ENCODE measurements at places on chromosomes 2 and 18.

DNA sequence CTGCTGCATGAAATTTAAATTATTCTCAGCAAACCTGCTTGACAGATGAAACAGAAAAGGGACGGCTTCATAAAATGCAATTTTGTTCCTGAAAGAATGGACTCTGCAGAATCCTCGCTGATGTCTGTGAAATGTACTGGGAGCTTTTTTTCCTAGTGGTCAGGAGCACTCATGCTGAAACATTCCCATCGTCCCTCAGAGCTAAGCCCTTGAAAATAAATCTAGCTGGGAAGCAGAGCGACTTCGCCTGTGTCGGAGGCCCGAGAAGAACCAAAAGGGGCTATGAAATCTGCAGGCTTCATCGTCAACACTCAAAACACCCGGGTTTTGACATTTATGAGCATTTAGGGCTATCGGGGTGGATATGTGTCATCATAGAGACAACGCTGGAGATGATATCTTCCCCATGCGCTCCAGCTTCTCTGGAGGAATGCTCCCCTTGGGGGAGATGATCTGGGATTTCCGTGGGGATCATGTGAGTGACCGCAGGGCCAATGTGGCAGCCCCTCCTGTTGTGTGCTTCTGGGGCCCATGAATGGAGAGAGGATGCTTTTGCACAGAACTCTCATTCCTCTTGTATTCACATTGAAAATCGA lies 182.3 kb downstream of the KLHL29 start:
- DNase-seq, result no peak

DNA sequence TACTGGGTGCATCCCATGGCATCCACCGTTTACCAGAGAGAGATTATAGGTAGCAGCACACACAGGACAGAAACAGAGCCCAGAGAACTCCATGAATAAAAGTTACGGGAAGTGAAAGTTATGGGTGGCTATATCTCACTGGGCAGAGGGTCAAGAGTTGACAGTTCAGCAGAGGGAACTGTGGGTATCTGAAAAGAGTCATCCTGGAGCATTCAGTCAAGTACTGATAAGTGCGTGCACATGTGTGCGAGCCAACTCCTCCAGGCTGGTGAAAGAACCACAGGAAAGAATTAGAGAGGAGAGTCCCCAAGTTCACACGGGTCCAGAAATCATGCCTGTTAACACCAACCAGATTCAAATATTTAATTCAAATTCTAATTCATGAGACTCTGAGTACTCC lies 1588.2 kb downstream of the LRP1B start:
- no peak for DNase-seq

GRCh38 chr2:181900007-181900651 lies 8.6 kb downstream of the ITPRID2 start:
- no peak for DNase-seq

- no peak for DNase-seq
Observed at GRCh38 chr2:115763601-115764000, 1321.2 kb downstream of the DPP10 start.

DNA sequence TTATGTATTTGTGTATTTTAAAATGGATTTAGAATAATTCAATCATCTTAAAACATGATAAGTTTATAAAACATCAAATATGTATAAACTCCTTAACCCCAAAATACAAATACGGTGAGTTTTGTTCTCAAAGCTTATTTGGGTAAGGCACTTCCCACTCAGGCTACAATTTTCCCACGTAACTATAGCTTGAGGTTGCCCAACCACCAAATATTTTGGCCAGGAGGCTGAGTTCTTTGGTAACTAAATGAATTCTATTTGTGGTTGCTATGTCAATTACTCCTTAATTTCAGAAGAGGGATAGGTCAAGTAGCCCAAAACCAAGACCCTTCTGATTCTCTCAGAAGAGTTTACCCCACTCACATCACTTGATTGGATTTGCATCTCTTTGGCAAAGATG lies 70.4 kb downstream of the MYL12B start:
- no peak for DNase-seq

DNA sequence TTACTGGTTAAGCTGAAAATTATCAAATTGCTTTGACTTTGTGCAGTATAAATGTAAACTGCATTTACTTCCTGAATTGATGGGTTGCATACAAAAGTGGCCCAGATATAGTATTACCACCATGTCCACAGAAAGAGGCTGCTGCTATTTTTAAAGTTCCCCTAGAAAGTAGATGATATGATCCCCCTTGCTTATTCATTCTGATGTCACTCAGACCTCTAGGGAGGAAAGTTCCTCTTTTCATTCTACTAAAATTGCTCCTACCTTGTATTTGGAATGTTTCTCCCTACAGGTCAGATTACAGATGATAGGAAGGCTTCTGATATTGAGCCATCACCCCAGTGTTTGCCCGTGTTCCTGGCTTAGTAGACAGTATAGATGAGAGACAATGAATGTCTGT lies 247.6 kb upstream of the TNP1 start:
- DNase-seq, result no peak

DNA sequence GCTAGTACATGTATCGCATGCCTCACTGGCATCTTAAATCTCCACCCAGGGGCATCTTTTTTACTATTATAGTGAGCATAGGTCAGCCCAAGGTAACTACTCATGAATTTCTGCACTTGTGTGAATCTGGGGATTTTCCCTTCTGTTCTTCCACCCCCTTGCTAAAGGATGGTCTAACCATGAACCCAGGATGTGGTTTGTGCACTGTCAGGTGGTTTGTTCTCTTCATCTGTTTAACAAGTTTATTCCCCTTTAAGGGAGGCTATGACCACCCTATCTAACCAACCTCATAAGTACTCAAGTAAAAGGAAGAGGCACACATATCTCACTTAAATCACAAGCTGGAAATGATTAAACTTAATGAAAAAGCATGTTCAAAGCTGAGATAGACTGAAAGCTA lies 243.0 kb downstream of the RPRM start:
- DNase-seq, result no peak

GRCh38 chr2:149056541-149057255 lies 18.2 kb downstream of the LYPD6B start:
- no peak for DNase-seq

GRCh38 chr2:241986836-241987641 lies 117.5 kb downstream of the RTP5 start:
- no peak for DNase-seq

DNA sequence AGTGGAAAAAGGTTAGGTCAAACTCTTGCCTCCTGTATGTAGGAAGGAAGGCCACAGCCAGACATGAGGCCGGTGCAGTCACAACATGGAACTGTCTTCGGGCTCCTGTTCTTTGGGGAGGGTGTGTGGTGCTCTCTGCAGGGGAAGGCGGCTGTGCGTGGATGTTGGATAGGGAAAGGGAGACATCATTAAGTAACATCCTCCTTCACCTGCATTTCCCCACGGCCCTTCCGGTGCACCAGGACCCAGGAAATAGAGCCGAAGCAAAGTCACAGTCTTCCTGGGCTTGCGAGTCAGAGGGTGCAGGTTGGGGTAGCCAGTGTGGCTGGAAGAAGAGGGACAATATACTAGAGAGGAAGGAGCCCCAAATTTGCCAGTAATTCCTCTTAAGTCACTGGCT lies 78.9 kb upstream of the SMAD7 start:
- DNase-seq, result no peak

- DNase-seq, result no peak
Observed at GRCh38 chr2:19659024-19659792, 242.6 kb downstream of the TTC32 start.

GRCh38 chr2:163990101-163990500 lies 254.3 kb upstream of the FIGN start:
- no peak for DNase-seq

DNA sequence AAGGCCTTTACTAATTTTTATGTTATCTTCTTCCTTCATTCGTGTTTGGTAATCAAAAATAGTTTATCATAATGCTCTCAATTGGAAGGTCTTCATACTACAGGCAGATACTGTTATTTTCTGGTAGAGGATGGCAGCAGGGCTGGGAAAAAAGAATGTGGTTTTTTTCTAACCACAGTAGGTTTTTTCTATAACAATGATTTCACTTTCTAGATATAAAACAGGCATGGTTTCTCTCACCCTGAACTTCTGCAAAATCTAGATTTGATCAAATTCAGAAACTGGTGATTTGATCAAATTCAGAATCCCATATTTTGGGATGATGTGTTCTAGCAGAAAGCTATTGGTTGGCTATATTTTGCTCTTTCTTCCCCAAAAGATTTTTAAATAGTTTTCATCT lies 27.6 kb downstream of the BCL11A start:
- no peak for DNase-seq

- DNase-seq, result no peak
Observed at GRCh38 chr2:72871880-72872279, 15.3 kb upstream of the SPR start.

- no peak for DNase-seq
Observed at GRCh38 chr2:231614559-231615057, 21.9 kb downstream of the TEX44 start.

GRCh38 chr2:111222204-111222866 lies 101.6 kb downstream of the BCL2L11 start:
- no peak for DNase-seq

DNA sequence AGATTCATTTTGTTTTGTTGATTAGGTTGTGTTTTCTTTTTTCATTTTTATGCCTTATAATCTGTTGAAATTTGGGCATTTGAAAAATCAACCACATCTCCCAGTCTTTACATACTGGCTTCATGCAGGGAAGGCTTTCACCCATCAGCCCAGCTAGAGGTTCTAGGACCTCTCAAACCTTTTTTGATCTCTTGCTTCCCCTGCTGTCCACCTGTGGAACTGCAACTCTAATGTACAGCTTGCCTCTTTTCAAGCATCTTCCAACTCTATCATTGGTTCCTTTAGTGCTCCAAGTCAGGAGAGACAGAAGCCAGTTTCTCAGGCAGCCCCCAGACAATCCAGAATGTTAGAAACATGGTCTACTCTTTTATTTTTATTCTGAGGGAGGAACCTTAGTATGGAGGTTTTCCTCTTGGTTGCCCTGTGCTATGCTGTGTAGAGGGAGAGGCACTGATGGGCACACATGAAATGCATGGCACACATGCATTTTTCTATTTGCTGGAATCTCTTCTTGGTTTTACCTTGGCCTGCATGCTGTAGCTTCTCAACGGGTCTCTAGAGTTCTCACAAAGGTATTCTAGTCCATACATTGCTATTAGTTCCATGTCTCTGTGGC lies 107.2 kb upstream of the L3MBTL4 start:
- DNase-seq, result no peak

- peak; percentile 3 for DNase-seq
Observed at GRCh38 chr18:51621113-51621863, 423.8 kb upstream of the MEX3C start.

GRCh38 chr2:206064077-206064476 lies 21.9 kb downstream of the INO80D start:
- DNase-seq, result no peak

DNA sequence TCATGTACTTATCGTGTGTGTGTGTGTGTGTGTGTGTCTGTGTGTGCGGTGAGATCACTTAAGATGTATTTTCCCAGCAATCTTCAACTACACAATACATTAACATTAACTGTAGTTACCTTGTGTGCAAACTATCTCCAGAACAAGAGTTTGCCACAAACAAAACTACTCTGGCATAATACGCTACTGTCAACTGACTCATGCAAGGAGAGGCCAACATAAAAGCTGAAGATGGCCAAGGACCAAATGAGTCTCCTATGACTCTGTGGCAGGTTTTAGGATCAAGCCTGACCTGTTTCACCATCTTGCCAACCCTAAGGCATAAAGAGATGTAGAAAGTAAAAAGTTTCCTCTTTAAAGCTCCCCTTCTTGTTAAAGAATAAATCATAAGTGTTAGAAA lies 20.1 kb downstream of the CYB5A start:
- DNase-seq, result no peak

GRCh38 chr18:75204269-75204731 lies 4.6 kb downstream of the PTGR3 start:
- no peak for DNase-seq

GRCh38 chr2:46196871-46197462 lies 100.2 kb upstream of the EPAS1 start:
- DNase-seq, result no peak

GRCh38 chr2:98438190-98439133 lies 6.2 kb upstream of the INPP4A start:
- no peak for DNase-seq

- DNase-seq, result no peak
Observed at GRCh38 chr2:1795261-1796231, 51.2 kb upstream of the PXDN start.

DNA sequence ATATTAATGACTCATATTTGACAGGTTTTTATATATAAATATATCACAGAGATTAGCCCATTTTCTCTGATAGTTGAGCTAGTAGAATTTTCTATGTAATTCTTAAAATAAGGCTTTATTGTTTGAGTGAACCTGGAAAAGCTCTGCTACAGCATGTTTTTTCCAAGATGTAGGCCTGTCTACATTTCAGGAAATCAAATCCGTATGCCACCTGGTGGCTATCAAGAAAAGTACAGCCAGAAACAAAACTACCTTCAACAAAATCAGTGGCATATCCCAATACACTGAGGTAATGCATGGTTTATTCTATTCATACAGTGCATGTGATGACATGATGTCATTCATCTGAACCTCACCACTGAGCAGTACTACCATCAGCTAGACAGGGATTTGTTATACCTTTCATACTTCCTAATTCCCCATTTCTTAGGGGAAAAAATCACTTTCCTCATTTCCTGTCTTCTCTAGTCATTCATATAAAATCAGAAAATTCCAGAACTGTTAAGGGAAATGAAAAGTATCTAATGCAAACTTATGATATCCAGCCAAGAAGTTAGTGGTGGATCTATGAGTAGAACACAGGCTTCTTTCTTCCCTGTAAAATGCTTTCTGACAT lies 310.4 kb upstream of the SYT4 start:
- DNase-seq, result no peak

DNA sequence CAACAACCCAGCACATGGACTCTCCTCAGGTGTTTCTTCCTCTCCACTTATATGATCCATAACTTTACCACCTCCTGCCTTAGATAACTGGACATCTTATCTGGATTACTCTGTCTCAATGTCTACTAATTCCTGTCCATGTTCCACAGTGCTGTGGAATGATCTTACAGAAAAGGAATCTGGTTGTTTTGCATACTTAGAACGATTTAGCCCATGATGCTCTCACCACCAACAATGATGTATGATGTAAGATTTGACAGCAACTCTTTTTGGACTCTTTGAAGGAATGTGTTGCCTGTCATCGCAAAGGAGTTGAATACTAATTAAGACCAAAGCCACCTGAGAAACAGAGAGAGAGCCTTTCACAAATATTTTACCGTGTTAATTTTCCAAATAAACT lies 37.7 kb upstream of the SYT4 start:
- no peak for DNase-seq

GRCh38 chr2:130884503-130884902 lies 47.8 kb downstream of the ARHGEF4 start:
- DNase-seq, result no peak
